ENCODE measurements at places on chromosomes 2 and 18.

- no peak for DNase-seq
Measured at GRCh38 chr2:143463719-143464118, 334.5 kb downstream of the ARHGAP15 start.

GRCh38 chr2:148586522-148587128, 57.9 kb upstream of the EPC2 start:
- no peak for DNase-seq

GRCh38 chr18:7333025-7333562, 102.2 kb downstream of the LRRC30 start:
- DNase-seq: no peak

- DNase-seq: no peak
Measured at GRCh38 chr2:185967335-185967734, 228.7 kb downstream of the FSIP2 start.

DNA sequence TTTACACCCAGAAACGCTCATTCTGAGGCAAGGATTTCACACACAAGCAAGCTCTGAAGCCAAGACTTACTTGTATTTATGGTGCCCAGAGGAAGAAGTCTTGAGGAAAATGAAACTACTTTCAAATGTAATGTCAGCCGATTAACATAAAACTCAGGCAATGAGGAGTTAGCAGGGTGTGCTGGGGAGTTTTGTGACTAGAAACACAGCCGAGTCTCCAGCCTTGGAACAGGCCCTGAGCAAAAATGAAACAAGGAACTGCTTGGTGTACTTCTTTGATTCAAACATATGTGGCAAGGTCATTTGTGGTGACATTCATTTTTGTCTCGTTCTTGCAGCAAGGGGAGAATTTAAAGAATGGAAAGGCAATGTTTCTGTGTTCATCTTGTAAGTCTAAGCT, 4.5 kb downstream of the DYTN start:
- no peak for DNase-seq

GRCh38 chr2:9573840-9574239, 18.2 kb upstream of the ADAM17 start:
- no peak for DNase-seq

GRCh38 chr18:77658299-77658662, 408.6 kb downstream of the GALR1 start:
- DNase-seq: no peak

DNA sequence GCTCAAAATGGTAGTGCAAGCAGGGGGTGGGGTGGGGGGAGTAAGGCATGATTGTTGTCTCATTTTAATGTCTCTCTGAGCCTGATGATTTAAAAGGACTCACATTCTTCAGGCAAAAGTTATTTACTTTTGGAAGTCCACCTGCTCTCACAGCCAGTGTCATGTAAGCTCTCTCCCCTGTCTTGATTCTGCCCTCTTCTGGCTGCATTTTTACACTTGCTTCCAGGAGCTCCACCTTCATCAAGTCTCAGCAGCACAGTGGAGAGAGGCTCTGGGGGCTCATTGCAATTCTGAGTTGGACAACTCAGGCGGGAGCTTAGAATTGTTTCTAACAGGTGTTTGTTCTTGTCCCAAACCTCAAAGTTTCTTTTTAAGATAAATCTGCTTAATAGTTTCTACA, 39.2 kb downstream of the GNAL start:
- no peak for DNase-seq

DNA sequence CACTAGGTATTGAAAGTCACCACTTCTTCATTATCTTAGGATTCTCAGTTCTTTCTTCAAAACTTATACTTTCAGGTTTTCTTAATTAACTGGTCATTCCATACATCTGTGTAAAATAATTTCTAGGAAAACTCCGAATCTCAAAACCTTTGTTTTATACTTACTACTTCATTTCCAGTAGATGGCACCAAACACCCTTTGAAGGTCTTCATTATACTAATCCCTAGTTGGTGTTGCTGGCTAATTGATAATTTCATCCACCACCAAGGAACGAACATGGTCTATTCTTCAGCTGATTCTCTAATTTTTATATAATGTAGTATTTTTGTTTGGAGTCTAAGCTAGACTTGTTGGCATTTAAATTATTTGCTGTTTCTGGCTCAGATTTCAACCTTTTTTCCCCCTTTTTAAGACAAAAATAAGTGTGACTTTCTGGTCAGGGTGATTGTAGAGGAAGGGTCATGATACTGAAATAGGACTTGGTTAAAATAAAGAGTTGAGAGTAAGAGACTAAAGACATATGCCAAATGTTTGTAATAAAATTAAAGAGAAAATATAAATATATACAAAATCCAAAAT, 2.8 kb upstream of the MXD1 start:
- DNase-seq: no peak

GRCh38 chr2:140013545-140014203, 1233.5 kb upstream of the NXPH2 start:
- DNase-seq: no peak

GRCh38 chr18:58076052-58076451, 32.0 kb downstream of the NEDD4L start:
- peak; percentile 24 for DNase-seq

DNA sequence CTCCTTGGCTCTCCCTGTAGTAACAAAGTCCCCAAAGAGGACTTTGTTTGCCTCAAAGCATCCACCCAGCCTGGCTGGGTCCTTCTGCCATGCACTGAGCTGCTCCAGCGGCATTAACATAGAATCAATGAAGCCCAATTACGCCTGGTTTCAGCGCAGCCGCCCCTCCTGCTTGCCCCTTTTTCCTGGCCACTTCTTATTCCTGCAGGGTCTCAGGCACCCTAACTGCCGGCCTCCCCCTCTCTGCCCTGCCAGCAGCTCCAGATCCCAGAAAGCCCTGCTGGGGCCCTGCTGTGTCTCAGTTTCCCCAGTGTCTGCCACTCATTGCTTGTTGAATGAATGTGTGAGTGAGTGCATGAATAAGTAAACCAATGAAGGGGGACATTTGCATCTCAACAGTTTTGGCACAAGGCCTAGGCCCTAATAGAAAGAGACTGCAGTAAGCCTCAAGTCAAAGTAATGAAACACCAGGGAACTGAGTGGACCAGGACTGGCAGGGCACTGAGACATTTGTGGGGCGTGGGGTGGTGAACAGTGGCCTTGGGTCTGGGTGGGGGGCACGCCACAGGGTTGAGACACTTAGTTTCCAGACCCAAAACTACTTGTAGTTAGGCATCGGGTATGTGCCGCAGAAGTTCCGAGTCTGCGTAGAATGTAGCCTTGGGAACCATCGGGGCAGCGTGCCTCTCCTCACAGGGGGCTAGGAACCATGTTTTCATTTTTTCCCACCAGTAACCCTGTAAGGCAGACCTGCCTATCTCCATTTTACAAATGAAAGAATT, 60.6 kb downstream of the SMAD7 start:
- no peak for DNase-seq

GRCh38 chr2:119836455-119837142, 76.9 kb downstream of the PTPN4 start:
- DNase-seq: no peak

DNA sequence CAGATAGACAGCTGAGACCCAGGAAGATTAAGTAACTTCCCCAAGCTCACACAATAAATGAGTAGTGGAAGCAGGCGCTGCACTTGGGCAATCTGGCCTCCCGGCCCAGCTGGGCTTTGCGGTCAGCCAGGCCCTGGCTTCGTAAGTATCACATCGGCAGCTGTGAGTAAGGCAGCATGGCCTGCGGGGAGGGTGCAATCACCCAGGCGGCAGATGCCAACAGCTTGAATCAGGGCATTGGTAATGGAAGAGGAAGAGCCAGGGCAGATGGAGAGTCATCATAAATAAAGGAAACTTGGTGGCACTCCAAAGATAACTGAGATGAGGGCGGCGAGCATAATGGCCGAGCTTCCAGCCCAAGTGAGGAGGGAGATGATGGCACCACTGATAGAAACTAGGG, 217.9 kb upstream of the PID1 start:
- peak; percentile 11 for DNase-seq

- no peak for DNase-seq
Measured at GRCh38 chr2:85455552-85456090, 37.1 kb downstream of the SH2D6 start.

- DNase-seq: no peak
Measured at GRCh38 chr18:49344825-49345224, 115.6 kb downstream of the DYM start.

GRCh38 chr2:128550389-128550788, 231.7 kb upstream of the HS6ST1 start:
- no peak for DNase-seq

GRCh38 chr2:112239862-112240261, 15.0 kb downstream of the ZC3H8 start:
- DNase-seq: no peak

GRCh38 chr2:128530025-128530573, 211.4 kb upstream of the HS6ST1 start:
- no peak for DNase-seq

DNA sequence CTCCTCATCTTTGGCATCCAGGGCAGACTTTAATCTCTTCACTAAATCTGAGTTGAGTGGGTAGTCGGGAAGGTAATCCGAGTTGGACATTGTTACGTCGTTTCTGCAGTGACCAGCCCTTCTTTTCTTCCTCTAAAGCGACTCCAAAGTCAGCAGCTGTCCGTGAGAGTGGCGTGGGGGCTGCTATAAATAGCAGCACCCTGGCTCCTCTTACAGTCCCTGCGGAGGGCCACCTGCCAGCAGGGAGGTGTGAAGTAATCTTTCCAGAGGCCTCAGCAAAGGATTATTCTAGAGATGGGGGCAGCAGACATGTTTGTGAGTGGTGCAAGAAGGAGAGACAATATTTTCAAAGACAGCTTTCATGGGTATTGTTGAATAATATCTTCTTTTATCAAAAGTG, at the start of gene ASB18:
Gene ASB18, minus strand, starts transcription at position 151 of the 400 bp plus-strand sequence. Its CDS starts 61 bp downstream, at position 90.
- no peak for DNase-seq

DNA sequence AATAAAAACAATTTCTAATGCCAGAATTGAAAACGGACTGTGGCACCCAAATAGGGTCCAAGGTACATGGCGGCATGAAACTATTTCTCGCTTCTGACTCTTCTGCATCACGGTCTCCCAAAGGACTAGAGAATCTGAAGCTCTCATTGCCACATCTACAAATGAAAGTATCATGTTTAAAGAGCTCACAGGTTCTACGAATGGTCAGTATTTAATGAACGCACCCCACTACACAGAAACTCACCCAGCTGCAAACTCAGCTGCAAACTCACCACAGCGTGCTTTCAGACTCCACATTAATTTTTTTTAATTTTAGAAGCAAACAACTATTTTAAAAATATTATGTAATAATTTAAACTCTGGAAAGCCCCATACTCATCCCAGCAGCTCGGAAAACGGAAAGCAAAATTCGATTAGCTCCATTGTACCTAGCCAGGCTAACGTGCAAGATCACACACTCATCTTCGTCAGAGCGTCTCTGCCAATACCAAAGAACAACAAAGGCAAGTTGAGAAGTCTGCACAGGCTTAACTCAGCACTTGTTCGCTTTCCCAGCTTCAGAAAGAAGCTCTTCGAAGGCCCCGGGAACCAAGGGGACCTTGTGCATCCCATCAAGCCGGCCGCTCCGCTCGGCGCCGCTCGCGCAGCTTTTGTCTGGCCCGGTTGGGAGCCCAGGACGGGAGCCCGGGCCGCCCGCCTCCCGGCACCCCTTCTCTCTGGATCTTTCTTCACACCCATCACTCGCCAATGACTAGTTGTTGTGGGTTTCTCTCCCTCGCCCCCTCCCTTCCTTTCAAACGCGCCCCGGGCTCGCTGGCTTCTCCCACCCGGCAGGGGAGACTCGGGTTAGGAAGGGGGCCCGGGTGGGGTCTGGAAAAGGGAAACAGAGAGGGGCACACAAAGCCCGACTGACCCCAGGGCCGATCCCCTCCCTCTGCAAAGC, 785 bp downstream of the CLASP1 start:
- no peak for DNase-seq

GRCh38 chr2:54573537-54573919, 117.4 kb downstream of the SPTBN1 start:
- no peak for DNase-seq

DNA sequence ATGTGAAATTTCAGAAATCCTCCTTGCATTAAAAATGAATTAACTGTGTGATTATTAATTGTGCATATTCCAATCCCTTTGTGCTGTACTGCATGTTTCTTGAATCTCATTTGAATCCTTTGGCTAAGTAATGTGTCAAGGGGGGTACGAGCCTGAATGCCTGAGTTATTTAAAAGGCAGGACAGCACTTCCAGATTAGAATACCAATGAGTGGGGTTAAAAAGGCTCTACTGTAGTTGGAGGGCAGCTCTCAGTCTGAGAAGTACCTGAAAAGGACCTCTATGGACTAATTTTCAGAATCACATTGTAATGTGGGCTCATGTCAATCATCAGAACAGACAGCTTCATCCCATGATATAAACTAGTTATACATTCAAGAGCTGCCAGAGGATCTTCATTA, 423.0 kb downstream of the GRB14 start:
- DNase-seq: no peak

DNA sequence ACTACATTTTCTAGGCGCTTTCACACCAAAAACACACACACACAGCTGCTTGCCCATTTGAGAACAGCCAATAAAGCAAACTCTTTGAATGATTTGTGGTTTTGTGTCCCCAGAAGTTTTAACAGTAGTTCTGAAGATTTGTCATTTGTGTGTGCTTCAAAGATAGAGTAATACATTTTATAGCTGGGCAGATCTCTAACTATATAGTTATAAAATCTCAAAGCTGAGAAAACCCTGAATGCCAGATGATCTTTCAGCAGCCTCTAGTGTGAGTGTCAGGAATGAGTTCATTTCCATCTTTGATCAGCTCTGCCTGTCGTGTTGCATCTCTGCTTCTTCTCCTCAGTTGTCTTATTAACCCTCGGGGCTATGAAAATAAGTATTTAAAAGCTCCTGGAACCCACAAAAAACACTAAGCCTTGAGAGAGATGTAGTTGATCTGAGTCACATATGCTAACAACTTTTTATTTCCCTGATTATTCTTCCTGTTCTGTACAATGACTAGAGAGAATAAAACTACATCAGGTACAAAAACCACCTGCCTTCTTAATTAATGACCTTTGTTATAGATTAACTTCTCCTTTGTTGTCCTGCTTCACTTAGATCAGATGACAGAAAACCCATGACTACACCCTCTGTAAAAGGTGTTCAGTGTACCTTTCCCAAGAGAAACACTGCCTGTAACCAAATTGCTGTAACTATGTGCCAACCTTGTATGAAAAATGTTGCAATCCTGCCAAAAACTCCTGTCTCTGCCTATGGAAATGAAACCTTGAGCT, 30.0 kb upstream of the SLC3A1 start:
- no peak for DNase-seq

DNA sequence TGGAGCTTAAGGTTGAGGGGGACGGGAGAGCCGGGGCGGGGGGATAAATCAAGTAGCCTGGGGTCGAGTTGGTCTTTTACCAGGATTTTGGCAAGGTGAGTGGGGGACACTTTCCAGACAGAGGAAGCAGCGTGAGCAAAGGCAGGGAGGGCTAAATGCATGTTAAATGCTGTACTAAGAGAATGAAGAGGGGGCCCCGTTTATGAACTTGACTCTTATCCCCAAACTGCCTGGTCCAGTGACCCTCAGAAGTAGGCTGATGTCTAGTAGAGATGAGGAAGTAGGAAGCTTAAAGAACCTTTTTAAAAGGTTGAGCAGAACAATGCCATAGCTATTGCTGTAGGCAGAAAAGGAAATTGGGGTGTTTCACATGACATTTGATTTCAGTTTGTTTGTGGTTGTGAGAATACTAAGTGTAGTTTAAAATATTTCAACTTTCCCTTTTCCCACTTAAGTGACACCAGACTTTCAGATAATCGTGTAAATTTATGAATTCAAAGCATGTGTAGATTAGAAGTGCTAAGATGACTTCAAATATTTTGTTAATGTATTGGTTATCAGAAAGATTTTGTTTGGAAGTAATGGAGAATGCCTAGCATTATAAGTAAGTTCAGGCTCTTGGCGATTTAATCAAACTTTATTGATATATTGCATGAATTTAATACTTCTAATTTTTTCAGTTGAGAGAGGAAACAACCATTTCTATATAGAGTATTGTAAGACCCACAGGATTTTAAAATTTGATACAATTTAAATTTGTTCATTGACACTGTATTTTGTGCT, 1.8 kb downstream of the REL start:
- no peak for DNase-seq

Data from AG09319 (cell line).